ENCODE measurements at places on chromosomes 11 and 22.

DNA sequence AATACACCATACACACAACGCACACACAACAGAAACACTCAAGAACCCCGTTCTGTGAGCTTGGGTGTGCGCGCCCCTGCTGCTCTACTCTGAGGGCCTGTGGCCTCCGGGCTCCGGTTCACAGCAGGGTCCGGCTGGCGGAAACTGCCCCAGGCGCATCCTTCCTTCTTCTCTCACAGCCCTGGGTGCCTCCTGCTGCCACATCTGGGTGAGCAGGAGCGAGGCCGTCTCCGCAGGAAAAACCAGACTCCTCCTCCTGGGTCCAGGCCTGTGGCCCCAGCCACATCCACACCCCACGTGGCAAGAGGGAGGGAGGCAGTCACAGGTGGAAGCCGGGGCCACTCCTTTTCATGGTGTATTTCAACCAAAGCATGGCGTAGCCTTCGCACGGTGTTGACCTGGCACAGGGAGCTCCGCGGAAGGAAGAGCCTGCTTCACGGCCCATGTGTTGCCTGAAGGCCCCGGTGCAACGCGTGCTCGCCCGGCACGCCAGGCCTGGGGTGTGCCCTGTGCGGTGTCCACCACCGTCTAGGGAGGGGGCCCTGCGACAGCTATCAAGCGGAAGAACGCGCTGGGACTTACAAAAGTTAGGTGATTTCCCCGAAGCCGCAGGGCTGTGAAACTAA is 1502.7 kb downstream of the TBC1D22A start:
- no peak for DNase-seq

- no peak for DNase-seq
Measured at GRCh38 chr22:33544707-33545106, 375.6 kb downstream of the LARGE1 start.

DNA sequence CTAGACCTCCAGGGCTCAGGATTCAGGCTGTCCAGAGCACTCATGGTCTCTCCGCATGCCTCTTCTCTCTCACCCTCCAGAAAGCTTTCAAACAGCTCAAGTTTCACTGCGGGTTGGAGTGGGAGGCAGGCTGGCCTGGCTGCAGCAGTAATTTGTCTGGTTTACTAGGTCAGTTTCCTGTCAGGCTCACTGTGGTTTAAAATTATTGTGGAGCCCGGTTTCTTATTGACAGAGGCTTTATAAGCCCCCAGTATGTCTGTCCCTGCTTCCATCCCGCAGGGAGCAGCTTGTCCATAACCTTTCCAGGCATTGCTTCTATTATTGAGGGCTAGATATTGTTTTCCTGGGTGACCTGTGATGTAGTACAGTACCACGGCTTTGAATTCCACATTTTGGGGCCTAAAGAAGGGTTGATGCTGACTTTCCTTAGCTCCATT is 235.3 kb upstream of the SORL1-AS1 start:
- no peak for DNase-seq

DNA sequence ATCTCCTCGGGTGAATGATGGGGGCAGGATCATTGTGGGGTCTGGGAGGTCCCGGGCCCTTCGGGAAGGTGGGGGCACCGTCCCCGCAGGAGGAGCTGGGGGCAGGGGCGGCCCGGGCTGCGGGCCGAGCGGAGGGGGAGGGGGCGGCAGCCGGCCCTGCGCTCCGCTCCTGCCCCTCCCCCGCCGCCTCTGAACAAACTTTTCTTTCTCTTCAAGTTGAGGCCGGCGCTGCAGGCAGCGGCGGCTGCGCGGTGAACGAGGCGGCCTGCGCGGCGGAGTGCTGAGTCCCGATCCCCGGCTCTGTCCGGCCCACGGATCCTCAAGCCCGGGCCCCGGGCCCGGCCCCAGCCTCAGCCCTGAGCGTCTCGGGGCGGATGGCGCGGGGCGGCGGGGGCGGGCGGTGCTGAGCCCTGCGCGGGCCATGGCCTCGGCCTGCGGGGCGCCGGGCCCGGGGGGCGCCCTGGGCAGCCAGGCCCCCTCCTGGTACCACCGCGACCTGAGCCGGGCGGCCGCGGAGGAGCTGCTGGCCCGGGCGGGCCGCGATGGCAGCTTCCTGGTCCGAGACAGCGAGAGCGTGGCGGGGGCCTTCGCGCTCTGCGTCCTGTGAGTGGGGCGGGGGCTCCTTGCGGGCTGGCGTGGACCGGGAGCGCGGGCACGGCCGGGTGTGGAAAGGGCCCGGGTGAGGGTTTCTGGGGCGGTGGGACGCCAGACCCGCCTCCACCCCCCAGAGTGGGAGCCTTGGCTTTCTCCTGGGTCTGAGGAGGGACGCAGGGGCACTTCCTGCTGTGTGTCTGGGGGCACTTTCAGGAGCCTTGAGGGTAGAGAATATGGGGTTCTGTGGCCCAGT is at the start of gene INPPL1:
TSS of gene INPPL1 (plus strand) at position 204 of the 847 bp plus-strand sequence. CDS start at position 422, 218 bp downstream.
- DNase-seq, result peak; percentile 67

Data from right lobe of liver (tissue), 6 donors.